ENCODE measurements at places on chromosomes 16 and 17. TPM values are rescaled to one million over a fixed set of nuclear protein-coding genes. Genes with fewer than 3 reads are reported as not detected.

- H3K36me3 ChIP-seq, result no peaks in the 10 kb centered on the region
- DNase-seq, result no peak
- no peaks in the 10 kb centered on the region for H3K4me1 ChIP-seq
- no peaks in the 10 kb centered on the region for H3K27me3 ChIP-seq
These were observed 66.2 kb downstream of the TNFRSF13B start for GRCh38 chr17:16905593-16906191.

GRCh38 chr17:5467416-5467815, 1.4 kb downstream of the DHX33 start:
- H3K27ac ChIP-seq, result peak overlapping the region; percentile 61
- DNase-seq, result no peak
- H3K27me3 ChIP-seq, result no peaks in the 10 kb centered on the region
- peak overlapping the region; percentile 91 for H3K4me3 ChIP-seq
- H3K36me3 ChIP-seq, result peaks cover 23% of the 10 kb centered on the region
- H3K4me1 ChIP-seq, result peaks cover 23% of the 10 kb centered on the region

- H3K27me3 ChIP-seq, result no peaks in the 10 kb centered on the region
- H3K36me3 ChIP-seq, result no peaks in the 10 kb centered on the region
- H3K27ac ChIP-seq, result no peak overlapping the region
- H3K4me1 ChIP-seq, result no peaks in the 10 kb centered on the region
- H3K4me3 ChIP-seq, result no peak overlapping the region
These were observed 31.2 kb downstream of the CDH3 start for GRCh38 chr16:68676113-68676860.

DNA sequence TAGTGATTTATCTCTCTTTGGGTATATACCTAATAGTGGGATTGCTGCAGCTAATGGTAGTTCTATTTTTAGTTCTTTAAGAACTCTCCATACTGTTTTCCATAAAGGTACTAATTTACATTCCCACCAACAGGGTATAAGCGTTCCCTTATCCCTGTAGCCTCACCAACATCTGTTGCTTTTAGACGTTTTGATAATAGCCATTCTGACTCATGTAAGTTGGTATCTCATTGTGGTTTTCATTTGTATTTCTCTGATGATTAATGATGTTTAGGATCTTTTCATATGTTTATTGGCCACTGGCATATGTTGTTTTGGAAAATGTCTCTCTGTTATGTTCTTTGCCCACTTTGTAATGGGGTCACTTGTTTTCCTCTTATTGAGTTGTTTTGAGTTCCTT, 88.5 kb upstream of the ZNF267 start:
- H3K4me1 ChIP-seq, result no peaks in the 10 kb centered on the region
- DNase-seq, result no peak
- H3K27me3 ChIP-seq, result 0 out of 2 replicates have a peak, but pooled peaks cover 2% of the 10 kb centered on the region
- no peaks in the 10 kb centered on the region for H3K36me3 ChIP-seq

GRCh38 chr17:63262751-63263476, 183.2 kb downstream of the CYB561 start:
- no peaks in the 10 kb centered on the region for H3K4me1 ChIP-seq
- no peak overlapping the region for H3K27ac ChIP-seq
- H3K27me3 ChIP-seq, result no peaks in the 10 kb centered on the region

DNA sequence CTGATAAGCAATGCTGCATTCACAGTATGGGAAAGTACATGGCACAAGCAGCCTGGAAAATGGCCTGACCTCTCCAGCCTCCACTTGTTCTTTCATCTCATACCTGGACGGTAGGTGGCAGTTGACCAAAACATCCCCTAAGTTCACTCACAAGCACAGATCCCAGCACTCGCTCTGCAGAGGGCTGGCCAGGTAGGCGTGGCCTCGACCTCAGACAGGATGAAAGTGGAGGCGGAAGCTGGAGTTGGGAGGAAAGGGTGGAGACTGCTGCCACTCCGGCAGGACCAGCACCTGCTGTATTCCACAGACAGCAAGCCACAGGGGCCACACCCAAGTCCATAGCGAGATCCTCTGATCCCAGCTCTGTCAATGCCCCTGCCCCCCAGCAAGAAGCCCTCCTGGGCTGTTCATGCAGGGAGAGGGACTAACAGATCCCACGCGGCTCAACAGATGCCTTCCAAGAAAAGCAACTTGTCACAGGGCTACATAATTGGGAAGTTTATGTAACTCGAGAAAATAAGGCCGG, 31.3 kb downstream of the ZCCHC14 start:
- H3K4me3 ChIP-seq, result peak overlapping the region; percentile 51
- peaks cover 5% of the 10 kb centered on the region for H3K4me1 ChIP-seq
- no peaks in the 10 kb centered on the region for H3K27me3 ChIP-seq
- peak; percentile 84 for DNase-seq

DNA sequence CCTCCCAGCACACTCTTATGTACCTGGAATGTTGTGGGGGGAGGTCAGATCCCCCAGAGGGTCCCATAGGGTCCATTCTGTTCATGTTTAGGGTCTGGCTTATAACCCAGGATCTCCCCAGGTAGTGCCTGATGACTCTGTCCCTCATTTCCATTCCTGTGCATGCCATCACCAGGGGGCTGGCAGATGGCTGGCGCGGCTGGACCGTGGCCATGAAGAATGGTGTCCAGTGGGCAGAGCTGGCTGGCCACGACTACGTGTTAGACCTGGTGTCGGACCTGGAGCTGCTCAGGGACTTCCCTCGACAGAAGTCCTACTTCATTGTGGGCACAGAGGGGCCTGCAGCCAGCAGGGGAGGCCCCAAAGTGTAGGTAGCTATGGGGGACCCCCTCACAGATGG, 35.0 kb upstream of the ALKBH5 start:
- H3K4me1 ChIP-seq, result peaks cover 3% of the 10 kb centered on the region
- no peaks in the 10 kb centered on the region for H3K36me3 ChIP-seq
- H3K4me3 ChIP-seq, result no peak overlapping the region
- no peak overlapping the region for H3K27ac ChIP-seq

DNA sequence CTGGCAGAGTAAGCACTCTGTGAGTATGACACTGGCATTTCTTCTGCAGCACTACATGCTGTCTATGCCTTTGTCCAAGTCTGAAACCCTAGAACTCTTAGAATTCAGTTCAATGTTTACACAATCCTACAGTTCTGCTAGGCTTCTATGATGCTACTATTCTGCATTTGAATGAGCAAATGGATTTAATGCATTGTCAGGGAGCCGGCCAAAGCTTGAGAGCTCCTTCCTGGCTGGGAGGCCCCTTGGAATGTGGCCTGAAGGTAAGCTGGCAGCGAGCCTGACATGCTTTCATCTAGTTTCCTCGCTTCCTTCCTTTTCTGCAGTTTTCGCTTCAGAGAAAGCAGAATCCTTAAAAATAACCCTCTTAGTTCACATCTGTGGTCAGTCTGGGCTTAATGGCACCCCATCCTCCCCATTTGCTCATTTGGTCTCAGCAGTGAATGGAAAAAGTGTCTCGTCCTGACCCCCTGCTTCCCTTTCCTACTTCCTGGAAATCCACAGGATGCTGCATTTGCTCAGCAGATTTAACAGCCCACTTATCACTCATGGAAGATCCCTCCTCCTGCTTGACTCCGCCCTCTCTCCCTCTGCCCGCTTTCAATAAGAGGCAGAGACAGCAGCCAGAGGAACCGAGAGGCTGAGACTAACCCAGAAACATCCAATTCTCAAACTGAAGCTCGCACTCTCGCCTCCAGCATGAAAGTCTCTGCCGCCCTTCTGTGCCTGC, at the start of gene CCL2:
Gene CCL2, plus strand, starts transcription at position 635 of the 730 bp plus-strand sequence. Its CDS starts 65 bp downstream, at position 700.
- H3K27me3 ChIP-seq, result no peaks in the 10 kb centered on the region
- no peaks in the 10 kb centered on the region for H3K36me3 ChIP-seq
- H3K27ac ChIP-seq, result no peak within 1 kb of the TSS
- no peak within 1 kb of the TSS for H3K4me3 ChIP-seq

The RNF222 gene
- total RNA-seq, result not detected

Data from Karpas-422 (cell line).